Stimulated activated CD8-positive, alpha-beta memory T cell treated with anti-CD3 and anti-CD28 coated beads, Interleukin-15, amount 100 ng/mL, for 1 hour (primary cell): ENCODE measurements at places on chromosomes 1 and 21.

GRCh38 chr1:85146972-85147359, 53.9 kb downstream of the SYDE2 start:
- DNase-seq: no peak

GRCh38 chr1:245501633-245502032, 346.8 kb downstream of the KIF26B start:
- no peak for DNase-seq

DNA sequence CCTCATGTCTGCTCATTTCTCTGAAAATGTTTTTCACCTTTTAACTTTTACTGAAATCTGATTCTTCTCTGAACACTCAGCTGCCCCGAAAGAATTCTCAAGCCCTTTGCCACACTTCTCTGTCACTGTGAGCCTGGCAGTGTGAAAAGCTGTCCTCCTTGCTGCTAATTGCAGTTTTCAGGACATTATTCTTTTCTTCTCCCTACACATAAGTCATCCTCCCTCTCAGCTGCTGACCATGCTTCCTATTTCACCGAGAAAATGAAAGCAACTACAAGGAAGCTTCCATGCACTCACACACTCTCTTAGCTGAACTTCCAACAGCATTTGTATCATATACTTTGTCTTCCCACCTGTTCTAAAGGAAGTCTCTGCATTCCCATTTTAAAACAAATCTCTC, 15.8 kb downstream of the OLFM3 start:
- no peak for DNase-seq

DNA sequence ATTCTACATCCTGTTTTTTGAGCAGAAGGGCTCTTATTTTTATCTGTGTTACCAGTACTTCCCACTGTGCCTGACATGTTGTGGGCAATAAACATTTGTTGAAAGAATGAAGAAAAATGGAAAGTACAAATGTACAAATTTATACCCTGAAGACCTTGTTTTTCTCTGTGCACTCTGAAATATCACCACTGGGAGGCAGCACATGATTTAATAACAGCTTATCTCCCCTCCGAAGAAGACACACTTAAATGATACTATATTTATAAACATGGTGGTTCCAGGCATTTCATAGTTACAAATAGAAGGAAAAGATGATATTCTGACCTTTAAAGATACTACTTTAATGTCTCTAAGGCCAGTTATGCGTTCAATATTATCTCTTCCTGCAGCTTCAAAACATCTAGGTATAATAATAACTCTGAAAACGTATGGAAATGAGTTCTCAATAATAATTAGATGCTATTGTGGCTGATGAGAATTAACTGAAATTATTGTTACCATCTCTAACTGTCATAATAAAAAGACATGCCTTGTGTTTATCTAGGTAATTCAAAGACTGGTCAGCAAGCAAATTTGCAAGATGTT, 12.8 kb downstream of the DYNLT5 start:
- DNase-seq: peak; percentile 32

GRCh38 chr21:33780631-33781030, 135.0 kb downstream of the ATP5PO start:
- no peak for DNase-seq

DNA sequence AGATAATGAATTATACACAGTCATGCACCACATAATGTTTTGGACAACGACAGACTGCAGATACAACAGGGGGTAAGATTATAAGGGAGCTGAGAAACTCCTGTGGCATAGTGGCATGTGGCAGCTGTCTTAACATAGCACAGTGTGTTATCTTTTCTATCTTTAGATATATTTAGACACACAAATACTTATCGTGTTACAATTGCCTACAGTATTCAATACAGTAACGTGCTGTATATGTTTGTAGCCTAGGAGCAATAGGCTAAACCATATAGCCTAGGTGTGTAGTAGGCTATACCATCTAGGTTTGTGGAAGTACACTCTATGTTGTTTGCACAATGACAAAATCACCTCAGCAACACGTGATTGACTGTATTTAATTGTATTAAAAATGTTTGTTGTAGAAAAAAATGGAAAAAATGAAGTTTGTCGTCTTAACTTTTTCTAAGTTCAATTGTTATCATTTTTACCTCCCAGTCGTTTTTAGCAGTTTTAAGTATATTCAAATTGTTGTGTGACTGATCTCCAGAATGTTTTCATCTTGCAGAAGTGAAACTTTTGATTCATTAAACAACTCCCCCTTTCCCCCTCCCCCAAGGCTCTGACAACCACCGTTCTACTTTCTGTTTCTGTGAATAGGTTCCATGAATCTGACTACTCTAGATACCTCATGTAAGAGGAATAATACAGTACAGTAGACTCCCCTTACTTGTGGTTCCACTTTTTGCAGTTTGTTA, 351.0 kb upstream of the B3GALT2 start:
- DNase-seq: no peak

DNA sequence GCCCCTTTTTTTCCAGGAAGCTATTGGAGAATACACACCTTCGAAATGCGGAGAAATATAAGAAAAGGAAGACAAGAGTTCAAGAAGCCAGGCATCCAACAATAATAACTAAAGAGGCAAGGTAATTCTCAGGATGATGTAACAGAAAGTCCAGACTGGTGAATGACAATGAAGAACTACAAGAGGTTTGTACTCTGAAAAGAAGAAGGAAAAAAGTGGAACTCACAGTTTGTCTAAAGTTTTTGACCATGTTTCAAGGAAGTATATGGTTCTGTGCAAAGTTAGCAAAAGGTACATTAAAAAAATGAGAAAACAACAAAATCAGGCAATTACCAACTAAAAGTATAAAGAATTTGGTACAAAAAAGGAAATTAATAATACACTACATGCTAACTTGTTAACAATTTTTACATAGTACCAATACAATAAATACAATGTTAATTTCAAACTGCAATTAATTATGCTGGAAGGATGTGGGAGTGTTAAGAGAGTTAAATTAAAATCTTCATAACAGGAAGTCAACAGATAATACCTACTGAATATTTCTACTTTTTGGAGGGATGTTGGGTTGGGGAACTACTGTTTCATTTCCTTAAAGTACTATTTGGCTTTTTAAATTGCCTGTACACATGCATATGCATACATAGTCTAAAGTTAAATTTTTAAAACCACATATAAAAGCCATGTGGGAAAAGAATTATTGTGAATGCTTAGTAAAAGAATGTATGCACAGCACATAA, 12.9 kb upstream of the CD55 start:
- no peak for DNase-seq

DNA sequence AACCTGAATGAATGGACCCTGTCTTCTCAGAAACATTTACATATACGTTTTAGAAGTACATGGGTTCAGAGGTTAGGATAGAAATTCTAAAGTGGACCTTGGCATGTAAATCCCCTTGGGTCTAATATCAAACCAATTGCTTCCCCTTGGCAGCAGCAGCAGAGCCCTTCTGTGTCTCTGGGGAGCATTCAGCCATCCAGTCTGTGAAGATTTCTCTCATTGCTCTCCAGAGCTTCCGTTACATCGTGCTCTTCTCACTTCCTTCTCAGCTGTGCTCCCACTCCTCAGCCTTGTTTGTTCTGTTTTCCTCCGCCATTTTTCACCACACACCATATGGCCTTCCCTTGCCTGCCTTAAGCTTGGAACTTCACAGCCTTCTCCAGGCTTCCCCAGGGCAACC, 61.5 kb upstream of the ATP1B1 start:
- DNase-seq: no peak
